CD4-positive, alpha-beta T cell treated with Interleukin-1 beta for 1 hour (primary cell): ENCODE measurements at places on chromosomes 3 and 15.

DNA sequence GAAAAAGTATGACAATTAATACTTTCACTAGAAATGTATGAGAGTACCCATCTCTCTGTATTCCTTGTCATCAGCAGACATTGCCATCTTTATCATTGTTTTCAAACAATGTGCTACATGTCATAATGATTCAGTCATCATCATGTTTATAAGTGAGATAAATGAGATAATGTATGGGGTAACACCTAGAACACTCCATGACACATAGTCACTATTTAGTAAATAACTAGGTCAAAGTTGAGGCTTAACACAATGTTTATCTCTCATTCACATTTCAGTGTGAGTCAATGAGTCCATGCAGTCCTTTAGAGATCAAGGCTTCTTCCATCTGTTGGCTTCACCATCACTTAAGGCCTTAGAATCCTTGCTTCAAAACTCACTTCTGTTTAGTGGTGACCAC lies 70.0 kb downstream of the NLGN1 start:
- DNase-seq = no peak

DNA sequence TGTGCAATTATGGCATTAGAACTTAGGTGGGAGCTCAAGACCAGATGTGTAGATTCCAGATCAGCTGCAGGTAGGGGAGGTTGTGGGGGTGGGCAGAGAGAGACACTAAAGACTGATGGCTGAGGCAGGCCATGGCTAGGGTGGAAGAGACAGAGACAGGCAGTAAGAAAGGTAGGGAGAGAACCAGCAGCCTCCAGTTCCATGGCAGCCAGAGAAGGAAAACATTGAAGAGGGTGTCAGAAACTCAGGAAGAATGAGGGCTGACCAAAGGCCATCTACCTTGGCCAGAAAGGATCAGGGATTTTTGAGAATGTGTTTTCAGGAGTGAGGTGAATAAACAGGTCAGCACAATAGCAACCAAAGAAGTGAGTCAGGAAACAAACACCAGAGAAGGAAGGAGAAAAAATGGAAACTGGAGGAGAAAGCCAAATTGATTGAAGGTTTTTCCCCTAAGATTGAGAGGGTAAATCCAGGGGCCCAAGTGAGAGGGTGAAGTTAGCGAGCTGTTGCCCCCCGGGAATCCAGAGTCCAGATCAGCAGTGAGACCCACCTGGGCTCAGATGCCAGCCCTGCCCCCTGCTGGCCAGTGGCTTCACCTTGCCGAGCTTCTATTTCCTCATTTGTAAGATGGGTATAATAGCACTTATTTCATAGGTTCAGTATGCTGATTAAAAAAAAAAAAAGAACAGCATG lies 41.0 kb downstream of the ABHD2 start:
- peak; percentile 52 for DNase-seq

DNA sequence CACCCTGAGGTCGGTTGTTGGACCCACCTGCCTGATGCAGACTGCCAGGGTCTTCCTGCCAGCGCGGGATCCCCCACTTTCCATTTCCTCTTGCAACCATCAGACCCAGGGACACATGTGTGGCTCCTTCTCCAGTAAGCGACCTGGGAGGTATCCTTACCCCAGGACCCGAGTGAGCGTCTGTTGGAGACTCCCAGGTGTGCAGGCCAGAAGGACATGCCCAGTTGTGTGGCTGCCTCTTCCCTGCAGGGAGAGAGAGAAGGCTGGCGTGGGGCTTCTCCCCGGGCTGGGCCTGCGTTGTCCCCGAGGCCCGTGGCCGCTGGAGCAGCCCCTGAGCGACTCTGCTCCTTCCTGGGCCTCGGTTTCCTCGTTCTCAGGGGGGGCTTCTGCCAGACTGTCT lies 56.8 kb downstream of the APBA2 start:
- DNase-seq = no peak

DNA sequence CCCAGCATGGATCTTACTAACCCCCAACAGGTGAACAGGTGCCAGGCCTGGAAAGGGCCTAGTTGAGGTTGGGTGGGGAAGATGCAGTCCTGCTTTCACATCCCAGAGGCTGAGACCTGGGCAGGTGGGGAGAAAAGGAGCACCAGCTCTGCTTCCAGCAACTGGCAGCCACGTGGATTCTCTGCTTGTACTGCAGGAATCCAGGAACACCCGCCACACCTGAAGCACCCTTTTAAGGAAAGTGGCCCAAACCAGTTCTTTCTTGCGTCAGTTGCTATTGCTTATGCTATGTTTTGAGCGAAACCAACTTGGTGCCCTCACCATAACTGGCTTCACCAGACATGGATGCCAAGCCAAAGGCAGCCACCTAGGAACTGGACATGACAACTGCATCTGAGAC lies 28.1 kb upstream of the NEO1 start:
- DNase-seq = no peak

- DNase-seq = no peak
These were observed 58.3 kb upstream of the MYZAP start for GRCh38 chr15:57533448-57533799.

DNA sequence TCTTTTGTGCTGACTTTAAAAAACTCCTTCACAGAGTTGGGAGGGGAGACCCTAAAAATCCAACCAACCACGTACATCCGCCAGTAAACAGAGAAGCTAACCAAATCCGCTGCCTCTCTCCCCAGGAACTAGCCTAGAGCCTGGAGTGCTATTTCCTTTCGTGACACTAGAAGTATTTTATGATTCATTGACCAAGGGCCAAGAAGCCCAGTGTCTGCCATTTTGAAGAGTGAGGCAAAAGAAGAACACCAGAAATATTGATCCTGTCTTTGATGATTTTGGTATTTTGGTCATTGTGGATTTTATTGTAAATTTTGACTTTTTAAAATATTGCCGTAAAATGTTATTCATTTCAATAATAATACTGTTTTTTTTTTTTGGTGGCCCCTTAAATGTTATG lies 10.5 kb upstream of the CTSH start:
- DNase-seq = no peak

DNA sequence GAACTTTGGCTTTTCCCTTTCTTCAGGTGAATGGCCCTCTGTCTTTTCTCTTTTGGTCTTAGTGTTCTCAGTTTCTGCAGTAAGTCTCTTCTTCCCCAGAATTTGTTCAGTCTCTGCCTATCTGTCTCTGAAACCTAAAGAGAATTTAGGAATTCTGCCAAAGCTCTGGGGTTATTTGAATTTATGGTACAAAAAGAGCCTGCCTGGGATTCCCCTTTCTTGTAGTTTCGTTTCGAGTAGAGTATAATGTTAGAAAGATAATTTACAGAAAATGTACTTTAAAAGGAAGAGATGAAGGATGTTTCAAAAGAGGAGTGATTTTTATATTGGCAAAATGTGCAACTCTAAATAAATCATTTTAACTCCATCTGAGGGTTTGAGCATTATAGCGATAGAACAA lies 247.4 kb upstream of the SATB1 start:
- DNase-seq = no peak

GRCh38 chr15:62912282-62912681 lies 130.3 kb upstream of the TPM1 start:
- DNase-seq = no peak

GRCh38 chr15:86854176-86854575 lies 774.5 kb downstream of the AGBL1 start:
- DNase-seq = no peak

DNA sequence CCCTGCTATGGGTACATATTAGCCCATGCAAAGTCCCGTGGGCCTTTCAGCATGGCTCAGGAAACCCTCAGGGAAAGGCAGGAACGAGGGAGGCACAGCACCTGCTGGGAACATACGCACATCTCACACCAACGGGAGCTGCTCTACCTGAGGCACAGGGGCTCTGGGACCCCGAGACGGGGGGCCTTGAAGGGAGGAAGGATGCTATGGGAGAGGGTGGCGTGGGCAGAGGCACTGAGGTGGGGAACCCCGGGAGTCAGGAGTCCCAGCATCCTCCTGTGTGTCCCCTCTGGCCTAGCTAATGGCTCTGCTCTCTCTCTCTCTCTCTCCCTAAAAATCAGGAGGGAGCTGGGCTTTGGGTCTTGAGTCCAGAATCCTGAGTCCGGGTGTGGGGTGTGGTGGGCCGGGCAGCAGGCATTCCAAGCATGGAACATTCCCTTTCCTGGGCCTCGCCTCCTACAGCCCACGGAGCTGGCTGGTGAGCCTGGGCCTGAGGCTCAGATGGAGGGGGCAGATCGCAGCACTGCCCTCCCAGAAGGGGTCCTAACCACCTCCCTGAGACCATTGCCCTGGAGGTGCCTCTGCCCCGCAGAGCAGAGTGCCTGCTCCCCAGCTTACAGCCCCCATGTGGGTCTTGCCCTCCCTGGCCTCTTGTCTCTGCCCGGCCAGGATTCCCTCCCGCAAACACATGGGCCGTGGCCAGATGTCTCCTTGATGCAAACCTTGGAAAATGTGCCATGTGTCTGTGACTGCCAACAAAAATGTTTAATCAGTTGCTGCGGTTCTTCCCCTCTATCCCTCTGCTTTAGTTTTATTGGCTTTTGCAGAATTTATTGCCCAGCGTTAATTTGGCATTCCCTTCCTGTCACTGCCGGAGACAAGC lies 101.6 kb downstream of the TMEM266 start:
- DNase-seq = no peak

- no peak for DNase-seq
These were observed 132.3 kb downstream of the CHCHD6 start for GRCh38 chr3:126836220-126836860.

DNA sequence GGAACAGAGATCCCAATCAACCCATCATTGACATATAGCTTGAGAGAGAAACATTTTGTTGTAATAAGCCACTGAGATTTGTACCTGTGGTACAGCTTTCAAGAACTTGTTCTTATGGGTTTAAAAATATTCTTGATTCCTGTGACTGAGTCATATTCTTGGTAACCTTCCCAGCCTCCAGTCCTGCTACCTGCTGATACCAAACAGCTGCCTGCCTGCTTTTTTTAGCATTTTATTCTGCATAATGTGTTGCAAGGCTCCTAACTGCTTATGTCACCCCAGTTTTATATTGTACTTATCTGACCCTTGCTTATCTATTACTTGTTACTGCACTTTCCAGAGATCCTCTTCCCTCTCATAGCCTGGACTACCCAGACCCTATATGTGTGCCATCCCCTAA lies 349.3 kb upstream of the SOX2 start:
- DNase-seq = no peak

GRCh38 chr3:188147782-188148181 lies 6.2 kb upstream of the LPP start:
- no peak for DNase-seq

GRCh38 chr15:93451265-93451664 lies 362.3 kb upstream of the RGMA start:
- no peak for DNase-seq

DNA sequence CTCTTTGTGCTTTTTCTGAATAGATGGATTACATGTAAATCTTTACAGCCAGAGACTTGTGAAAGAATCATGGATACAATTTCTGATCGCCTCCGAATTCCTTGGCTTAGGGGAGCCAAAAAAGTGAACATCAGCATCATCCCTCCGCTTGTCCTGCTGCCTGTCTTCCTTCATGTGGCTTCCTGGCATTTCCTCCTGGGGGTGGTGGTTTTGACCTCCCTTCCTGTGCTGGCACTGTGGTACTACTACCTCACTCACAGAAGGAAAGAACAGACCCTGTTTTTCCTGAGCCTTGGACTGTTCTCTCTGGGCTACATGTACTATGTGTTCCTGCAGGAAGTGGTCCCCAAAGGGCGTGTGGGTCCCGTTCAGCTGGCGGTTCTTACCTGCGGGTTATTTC lies 5.9 kb downstream of the ZDHHC23 start:
- DNase-seq = no peak
